Lung microvascular endothelial cell (primary cell): ENCODE measurements at places on chromosomes 7 and 10. TPM values are rescaled to one million over a fixed set of nuclear protein-coding genes. Genes with fewer than 3 reads are reported as not detected.

Gene AKR1C4
- total RNA-seq = not detected in 2 replicates

Gene COL28A1
- not detected in 2 replicates for total RNA-seq

Gene CTAGE6
- total RNA-seq = under 0.01 and 0.20 TPM in 2 replicates

Gene C7orf33
- total RNA-seq = not detected in 2 replicates

Gene C10orf67
- total RNA-seq = not detected in 2 replicates

Gene FRMPD2
- total RNA-seq = under 0.01 and 0.22 TPM in 2 replicates

Gene FXYD4
- not detected in 2 replicates for total RNA-seq

Gene GLI3
- under 0.01 and 0.44 TPM in 2 replicates for total RNA-seq

Gene NPY4R
- not detected in 2 replicates for total RNA-seq

Gene HEPACAM2
- under 0.01 TPM in 1 of 2 replicates, not detected in the other for total RNA-seq

Gene SHTN1
- 0.87 and 0.99 TPM in 2 replicates for total RNA-seq

Gene PDE6C
- not detected in 2 replicates for total RNA-seq

Gene CDH23
- under 0.01 TPM in 1 of 2 replicates, not detected in the other for total RNA-seq

Gene ASZ1
- not detected in 2 replicates for total RNA-seq

Gene LIPN
- total RNA-seq = not detected in 2 replicates

Gene HERC4
- total RNA-seq = 26.4 and 35.1 TPM in 2 replicates

Gene MRC1
- 148 and 201 TPM in 2 replicates for total RNA-seq

Gene AOC1
- total RNA-seq = not detected in 2 replicates

Gene SFRP5
- not detected in 2 replicates for total RNA-seq

Gene GRM3
- not detected in 2 replicates for total RNA-seq

Gene POLR2J2
- 0.65 and 2.4 TPM in 2 replicates for total RNA-seq

Gene ATP5MK
- total RNA-seq = 183 and 219 TPM in 2 replicates

Gene CALHM2
- 9.1 and 12.2 TPM in 2 replicates for total RNA-seq

Gene TBL2
- total RNA-seq = 37.0 and 40.7 TPM in 2 replicates
